GM13976 (cell line): ENCODE measurements at places on chromosomes 5 and 9.

DNA sequence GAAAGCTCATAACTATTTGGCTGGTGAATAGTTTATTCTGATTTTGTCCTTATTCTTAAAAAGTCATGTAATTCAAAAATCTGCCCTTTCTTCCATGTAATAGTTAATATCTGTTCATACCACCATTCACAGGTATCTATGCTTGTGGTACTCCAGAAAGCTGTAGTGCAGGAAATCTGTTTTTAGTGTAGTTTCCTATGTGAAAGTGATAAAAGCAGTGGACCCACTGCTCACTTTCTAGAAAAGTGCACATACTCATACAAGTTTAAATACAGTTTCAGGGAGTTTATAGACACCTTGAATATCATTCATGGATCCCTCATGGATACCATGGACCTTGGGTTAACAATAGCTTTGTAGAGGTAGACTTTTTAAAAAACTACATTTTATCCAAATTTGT, 20.2 kb downstream of the PBX3 start:
- no peak for DNase-seq

DNA sequence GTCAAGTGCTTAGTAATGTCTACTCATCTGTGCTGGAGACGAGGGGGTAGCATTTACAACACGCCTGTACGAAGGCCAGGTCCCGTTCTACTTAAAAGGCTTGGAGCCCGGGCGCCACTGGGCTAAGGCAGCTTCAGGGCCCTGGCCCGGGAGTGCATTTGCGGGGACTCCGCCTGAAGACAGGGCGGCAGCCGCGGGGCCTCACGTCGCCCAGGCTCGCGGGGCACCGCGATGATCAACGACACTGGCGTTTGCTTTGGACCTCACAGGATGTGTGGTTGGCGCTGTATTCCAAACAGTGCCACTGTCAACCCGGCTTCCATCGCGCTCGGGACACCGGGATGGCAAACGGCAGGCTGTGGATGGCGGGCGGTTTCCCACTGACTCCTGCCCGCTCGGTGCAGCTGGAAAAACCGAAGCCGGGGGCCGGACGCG, 1.1 kb upstream of the TENT4A start:
- peak; percentile 55 for DNase-seq

DNA sequence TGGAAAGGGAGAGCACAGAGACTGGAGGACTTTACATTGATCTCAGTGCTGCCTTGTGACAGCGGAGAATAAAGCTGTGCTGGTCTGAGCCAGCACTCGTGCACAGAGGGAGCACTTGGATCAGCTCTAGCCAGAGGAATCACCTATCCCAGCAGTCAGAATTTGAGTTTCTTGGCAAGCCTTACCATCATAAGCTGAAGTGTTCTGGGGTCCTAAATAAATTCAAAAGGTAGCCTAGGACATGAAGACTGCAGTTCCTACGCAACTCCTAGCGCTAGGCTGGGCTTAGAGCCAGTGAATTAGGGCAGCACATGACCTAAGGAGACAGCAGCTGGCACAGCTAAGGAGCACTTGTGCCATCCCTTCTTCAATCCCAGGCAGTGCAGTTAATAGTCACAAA, 119.5 kb downstream of the HMHB1 start:
- no peak for DNase-seq

DNA sequence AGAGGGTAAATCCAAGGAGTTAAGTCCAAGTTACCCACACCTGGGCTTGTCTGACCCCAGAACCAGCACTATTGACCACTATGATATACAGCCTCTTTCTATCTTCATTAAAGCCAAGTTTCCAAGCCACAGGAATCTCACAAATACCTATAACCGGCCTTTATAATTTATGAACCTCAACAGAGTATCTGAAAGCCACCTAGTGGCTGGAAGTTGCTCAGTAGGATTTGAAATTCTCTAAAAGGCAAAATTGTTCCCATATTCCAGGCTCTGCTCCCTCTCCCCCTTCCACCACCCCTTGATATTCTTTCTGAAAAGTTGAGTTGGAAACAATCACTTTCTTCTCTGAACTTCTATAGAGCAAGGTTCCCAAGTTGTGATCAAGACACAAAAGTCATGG, 106.4 kb upstream of the GPR151 start:
- DNase-seq, result no peak

GRCh38 chr5:118555727-118556126, 432.6 kb downstream of the DTWD2 start:
- no peak for DNase-seq

- no peak for DNase-seq
Measured at GRCh38 chr5:149114403-149115312, 26.6 kb upstream of the ABLIM3 start.

DNA sequence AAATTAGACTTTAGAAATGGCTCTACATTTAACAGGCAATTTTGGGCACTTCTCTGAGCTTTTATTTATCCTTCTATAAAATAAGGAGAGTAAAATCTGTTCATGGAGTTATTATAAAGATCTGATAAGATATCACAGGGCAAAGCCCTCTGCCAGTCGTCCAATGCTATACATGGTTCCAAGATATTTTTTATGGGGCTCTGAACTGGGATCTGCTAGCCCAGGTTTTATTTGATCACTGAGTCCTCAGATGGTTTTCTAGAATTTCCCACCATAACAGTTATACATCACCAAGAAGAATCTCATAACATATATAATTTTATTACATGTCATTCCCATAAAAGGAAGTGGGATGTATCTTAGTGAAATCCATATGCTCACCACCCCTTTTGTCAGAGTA, 23.2 kb upstream of the IQGAP2 start:
- DNase-seq, result no peak

GRCh38 chr5:61461926-61462325, 129.9 kb downstream of the ZSWIM6 start:
- DNase-seq, result no peak

DNA sequence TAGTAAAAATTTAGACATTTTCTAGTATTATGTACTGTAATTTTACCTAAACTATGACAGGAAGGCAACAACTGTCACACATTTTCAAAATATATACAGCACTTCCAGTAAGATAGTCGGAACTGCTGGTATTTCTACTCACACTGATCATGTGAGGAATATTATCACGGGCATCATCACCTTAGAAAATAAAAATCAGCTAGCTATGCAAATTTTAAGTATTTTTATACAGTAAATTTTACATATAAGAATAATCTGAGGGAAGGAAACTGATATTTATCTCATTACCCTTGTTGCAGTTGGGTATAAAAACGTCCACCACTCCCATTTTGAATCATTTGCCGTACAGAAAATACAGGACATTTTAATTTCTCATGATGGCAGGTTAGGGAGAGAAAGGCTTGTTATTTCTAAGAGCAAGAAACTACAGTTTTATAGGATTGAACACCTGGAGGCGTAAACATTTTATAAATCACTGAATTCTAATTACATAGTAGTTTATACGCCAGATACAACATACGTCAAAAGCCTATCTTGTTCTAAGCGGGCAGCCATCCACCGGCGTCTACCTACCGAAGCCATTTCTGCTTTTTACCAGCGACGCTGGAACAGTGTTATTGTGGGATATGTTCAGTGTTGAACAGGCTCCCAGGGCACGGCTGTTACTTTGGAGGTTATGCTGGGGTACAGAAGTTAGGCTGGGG, 729 bp upstream of the TNPO1 start:
- no peak for DNase-seq

GRCh38 chr5:113145757-113146387, 169.3 kb downstream of the DCP2 start:
- DNase-seq, result no peak

- no peak for DNase-seq
Measured at GRCh38 chr5:148817606-148818005, 8.8 kb upstream of the ADRB2 start.

- no peak for DNase-seq
Measured at GRCh38 chr9:131407717-131408195, 13.9 kb downstream of the PRRC2B start.

DNA sequence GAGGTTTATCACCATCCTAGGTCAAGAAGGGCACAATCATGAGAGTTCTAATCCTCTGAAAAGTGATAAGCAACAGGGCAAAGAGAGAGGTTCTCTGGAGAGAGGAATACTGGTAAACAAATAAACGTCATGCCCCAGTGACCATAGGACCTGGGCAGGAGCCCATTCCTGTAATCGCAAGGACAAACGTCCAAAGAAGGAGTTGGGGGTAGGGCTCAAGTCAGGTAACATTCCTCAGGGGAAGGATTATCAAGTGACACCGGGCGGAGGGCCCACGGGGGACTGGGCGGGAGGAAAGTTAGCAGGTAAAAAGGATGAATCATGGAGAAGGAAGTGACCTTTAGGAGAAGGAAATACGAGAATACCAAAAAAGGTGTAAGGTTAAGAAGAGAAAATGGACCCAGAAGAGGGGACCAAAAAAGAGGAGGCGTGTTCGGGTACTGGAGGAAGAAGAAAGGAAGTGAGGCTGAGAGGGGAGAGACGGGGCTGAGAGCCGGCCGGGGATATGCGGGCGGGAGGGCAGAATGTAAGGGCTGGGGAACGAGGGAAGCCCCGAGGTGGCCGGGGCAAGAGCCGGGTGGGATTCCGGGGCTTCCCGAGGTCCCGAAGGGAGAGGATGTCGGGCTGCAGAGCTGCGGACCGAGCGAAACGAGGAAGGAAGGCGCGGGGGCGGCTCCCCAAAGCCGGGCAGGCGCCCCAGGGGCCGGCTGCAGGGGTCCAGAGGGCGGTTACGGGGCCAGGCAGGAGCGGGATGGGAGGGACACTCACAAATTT, 583 bp downstream of the DIAPH1 start:
- peak; percentile 49 for DNase-seq

DNA sequence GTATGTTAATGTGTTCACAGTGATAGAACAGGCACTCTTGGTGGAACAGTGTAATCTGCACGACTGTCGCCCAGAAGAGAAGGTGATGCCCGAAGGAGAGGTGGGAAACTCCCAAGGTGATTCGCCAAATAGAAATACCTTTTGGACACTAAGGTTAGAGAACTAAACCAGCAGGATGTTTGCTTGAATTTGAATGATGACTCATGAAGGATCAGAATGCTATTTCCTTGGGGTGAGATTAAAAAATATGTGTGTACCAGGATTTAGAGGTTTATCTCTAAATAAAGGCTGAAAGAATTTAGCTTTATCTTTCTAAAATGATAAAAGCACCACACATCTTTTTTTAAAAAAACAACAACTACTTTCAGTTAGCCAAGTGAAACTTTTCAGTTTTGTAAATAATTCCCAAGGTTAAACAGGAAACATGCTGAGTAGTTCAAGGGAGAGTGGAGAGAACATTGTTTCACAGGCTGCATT, 297.4 kb upstream of the TAS2R1 start:
- DNase-seq, result no peak

DNA sequence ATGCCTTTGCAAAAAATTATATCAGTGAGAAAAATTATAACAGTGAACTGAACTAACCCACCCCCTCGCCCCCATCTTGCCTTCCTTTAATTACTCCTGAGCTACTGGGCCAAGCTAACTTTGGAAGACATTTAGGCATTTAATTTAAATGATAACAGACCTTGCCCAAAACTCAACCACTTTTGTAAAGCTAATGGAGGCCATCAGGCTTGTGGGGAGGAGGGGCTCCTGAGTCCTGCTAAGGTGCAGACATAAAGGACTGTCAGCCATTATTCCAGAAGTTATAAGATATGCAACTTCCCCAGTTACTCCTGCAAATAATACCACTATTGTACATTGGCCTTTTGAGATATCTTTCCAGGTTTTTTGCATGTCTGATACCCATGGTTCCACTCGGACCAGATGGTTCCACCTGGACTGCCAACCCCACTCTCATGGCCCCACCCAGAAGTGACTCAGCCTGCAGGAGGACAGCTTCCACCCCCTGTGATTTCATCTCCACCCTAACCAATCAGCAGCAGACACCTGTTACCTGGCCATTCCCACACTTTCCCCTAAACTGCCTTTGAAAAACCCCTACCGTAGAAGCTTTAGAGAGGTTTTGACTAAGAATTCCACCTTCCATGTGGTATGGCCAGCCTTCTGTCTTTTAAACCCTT, 805.4 kb upstream of the CDH6 start:
- no peak for DNase-seq

- DNase-seq, result no peak
Measured at GRCh38 chr9:88045686-88046085, 71.4 kb upstream of the CDK20 start.

DNA sequence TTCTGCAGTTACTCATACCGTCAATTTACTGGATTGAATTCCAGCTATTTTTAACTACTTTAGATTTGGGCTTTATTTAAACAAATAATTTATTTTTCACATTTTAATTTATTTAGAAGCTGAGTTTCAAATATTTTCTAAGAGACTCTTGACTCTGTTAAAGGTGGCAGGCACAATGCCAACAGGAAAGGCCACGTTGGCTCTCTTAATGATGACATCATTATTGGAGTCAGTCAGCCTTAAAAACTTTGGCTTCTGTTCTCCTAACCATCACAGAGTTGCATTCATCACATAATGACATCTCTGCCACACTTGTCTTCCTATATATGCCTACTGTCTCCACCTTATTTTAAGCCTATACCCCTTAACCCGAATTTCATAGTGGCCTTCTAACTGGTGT, 172.3 kb upstream of the PLPPR1 start:
- DNase-seq, result no peak

- no peak for DNase-seq
Measured at GRCh38 chr5:160651692-160652645, 200.0 kb downstream of the ATP10B start.

GRCh38 chr9:72396247-72397091, 31.5 kb upstream of the ZFAND5 start:
- no peak for DNase-seq
